ENCODE measurements at places on chromosomes 13 and 19.
A peak's percentile ranks its signal among the peaks of the same experiment; 100 is the strongest.

DNA sequence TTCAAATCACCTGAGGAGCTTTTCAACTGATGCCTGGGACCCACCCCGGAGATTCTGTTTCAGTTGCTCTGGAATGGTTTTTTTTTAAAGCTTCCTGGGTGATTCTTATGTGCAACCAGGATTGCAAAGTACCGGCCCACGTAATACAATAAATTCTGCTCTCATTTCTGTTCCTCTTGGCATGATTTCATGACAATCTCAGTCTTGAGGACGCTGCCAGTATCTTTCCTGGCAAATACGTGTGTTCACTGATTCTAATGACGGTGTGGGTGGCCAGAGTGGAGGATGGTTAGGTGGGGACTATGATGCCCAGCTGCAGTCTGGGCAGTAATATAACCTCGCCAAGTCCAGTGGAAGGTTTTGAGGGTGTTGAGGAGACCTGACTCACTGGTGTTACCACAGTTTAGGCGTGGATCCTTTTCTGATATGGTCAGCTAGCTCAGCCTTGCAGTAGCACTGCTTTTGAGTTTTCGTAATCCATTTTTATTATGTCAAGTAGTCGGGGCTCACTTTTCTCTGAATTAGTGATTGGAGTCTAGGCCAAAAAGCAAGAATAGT lies 49.4 kb downstream of the FAM124A start:
- DNase-seq, result no peak

DNA sequence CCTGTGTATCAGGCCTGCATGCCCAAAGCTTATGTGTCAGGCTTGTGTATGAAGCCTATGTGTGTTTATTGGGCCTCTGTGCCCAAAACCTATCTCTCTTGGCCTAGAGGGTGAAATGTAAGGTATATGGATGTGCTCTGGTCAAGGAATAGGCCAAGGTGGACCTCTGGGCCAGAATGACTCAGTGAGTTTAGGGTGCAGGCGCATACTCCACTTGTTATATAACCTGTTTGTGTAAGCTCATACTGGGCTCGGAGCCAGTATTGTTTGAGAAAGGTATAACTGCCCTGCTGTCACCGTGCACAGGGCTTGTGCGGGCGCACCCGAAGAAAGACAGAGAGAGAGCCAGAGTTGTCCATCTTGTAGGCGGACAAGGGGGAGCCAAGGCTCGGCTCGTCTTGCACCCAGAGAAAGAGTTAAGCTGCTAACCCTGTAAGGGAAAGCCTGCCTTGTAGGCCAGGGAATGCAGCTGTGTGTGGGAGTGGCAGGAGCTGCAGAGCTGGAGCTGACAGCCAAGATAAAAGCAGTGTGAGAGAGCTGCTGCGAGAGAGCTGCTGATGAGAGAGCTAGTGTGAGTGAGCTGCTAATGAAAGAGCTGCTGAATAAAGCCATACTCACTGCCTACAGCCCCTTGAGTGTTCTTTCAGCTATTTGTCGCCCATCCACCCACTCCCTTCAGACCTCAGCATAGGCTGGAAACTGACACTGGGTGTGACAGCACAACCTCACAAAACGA lies 43.4 kb upstream of the N4BP2L1 start:
- DNase-seq, result no peak

DNA sequence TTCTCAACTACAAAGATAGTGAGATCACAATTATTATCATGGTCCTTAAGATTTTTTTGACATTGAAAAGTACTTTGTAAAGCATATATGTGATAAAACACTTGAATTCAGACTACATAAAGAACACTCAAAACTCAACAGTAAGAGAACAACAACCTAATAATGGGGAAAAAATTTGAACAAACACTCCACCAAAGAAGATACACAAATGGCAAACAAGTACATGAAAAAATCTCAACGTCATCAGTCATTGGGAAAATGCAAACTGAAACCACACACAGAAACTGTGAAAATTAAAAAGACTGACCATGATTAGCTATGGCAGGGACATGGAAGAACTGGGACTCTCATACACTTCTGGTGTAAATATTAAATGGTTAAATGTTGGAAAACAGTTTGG lies 70.9 kb downstream of the SPRYD7 start:
- no peak for DNase-seq

DNA sequence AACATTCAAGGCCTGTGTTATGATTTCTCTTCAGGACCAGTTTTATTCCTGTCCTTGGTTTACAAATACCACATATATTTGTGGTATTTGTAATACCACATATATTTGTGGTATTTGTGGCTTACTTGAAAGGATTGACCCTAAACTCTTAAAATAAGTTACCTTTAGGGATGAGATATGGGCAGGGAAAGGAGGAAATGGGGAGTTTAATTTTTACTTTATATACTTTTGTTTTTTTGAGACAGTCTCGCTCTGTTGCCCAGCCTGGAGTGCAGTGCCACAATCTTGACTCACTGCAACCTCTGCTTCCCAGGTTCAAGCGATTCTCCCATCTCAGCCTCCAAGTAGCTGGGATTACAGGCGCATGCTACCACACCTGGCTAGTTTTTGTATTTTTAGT lies 2.3 kb upstream of the TGDS start:
- no peak for DNase-seq

DNA sequence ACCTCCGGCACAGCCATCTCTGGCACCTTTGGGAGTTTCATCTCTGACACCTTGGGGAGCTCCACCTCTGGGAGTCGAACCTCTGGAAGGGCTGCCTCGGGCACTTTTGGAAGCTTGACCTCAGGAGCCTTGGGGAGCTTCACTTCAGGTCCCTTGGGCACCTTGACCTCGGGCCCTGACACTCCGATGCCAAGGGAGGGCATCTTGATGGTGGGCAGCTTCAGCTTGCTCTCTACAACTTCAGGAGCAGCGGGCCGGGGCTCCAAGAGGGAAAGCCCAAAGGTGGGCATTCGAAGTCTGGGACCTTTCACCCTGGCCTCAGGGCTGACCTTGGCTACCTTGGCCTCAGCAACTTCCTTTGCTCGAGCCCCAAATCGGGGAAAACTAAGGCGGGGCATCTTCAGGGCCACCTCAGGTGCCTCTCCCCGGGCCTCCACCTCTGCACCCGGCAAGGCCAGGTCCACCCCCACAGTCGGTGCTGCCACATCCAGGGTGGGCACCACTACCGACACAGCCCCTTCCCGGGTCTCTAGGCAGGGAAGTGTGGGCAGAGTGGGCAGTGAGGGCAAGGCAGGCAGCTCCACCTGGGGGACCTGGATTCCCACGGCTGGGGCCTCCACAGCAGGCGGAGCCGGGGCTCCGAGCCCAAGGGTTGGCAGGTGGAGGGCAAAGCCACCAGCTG lies 7.0 kb upstream of the HIPK4 start:
- no peak for DNase-seq

GRCh38 chr13:53854321-53854720 lies 825.7 kb downstream of the OLFM4 start:
- DNase-seq, result no peak

DNA sequence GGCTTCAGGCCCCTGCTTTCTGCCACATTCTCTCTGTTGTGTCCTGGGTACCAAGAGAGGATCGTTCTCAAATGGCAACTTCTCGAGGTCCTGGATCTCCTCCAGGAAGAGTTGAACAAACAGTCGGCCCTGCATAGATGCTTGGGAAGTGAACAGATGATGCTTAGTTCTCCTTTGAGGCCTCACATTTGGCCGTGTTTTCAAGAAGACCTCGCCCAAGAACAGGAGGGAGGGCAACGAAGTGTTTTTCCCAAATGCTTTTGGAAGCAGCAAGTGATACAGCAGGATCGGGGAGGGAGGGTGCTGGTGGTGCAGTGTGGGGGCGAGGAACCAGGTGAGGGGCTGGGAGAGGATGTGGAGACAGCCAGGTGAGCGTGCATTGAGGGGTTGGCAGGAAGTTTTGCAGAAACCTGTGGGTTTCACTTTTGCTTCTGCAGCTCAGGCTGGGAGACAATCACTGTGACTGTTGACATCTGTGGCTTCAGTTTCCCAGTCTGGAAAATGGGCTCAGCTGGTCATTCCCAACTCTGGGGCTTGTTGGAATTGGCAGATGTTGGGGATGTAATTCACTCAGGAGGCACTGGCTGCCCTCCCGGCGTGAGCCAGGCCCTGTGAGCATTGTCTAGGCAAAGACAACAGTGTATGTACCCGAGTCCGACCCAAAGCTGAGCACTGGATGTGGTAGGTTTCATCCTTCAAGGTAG lies 21.6 kb downstream of the MAST3 start:
- DNase-seq, result peak; percentile 79

GRCh38 chr13:27523346-27524073 lies 73.1 kb upstream of the MTIF3 start:
- DNase-seq, result no peak

DNA sequence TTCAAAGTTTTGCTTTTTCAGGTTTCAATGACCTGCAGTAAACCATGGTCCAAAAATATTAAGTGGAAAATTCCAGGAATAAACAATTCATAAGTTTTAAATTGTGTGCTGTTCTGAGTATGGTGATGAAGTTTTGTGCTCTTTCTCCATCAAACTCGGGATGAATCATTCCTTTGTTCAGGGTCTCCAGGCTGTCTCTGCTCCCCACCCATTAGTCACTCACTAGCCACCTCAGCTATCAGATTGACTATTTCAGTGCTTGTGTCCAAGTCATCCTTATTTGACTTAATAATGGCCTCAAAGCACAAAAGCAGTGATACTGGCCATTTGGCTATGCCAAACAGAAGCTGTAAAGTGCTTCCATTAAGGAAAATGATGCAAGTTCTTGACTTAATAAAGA lies 1140.4 kb downstream of the EFNB2 start:
- no peak for DNase-seq

GRCh38 chr13:44263751-44264620 lies 109.6 kb upstream of the SERP2 start:
- no peak for DNase-seq

- DNase-seq, result no peak
Observed at GRCh38 chr13:98664924-98665637, 87.4 kb downstream of the SLC15A1 start.

- no peak for DNase-seq
Observed at GRCh38 chr13:50382511-50382910, 367.3 kb downstream of the KCNRG start.

DNA sequence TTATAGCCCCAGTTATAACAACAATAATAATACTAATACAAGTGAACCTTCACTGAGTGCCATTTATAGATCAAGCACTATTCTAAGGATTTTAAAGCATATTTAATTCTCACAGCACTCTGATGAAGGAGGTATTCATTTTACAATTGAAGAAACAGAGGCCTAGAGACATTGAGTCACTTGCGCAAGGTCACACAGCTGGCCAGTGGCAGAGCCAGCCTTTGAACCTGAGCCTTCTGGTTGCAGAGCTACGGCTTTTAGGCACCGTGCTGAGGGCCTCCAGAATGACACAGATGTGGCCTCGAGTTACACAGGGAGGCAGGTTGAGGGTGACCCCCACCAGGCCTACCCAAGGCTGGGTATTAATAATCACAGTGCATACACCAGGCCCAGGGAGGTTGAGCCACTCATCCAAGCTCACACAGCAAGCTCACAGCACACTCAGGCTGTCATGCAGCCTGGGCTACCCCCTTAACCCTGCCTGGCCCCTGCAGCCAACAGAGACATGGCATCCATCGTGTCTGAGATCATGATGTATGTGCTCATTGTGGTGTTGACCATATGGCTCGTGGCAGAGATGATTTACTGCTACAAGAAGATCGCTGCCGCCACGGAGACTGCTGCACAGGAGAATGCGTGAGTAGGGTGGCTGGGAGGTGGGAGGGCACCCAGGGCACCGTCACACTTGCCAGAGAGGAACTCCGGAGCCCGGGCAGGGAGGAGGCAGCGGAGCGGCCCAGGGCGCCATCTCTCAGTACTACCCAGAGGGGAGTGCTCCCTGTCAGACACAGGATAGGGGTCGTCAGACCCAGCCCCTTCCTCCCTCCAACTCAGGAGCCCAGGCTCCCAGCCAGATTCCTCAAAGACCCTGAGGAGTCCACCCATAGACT lies 2.7 kb upstream of the HPN start:
- DNase-seq, result no peak

GRCh38 chr19:23321953-23322549 lies 71.9 kb upstream of the ZNF724 start:
- DNase-seq, result no peak

DNA sequence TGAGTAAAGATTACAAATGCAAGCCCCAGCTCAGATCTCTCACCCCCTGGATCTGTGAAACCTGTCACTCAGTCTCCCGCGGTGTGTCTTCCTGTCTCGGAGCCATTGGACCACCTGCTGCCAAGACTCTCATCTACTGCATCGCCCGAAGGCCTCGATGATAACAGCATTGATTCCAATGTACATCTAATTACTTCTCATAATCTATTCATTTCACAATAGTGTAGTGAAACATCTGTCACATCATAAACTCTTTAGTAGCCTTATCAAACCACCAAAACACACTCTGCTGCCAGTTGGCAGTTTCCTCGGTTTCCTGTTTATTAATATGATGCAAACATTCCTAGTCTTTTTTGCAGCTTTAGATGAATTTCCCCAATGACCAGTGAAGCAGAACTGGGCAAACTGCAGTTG lies 220.3 kb downstream of the POU4F1 start:
- no peak for DNase-seq

- no peak for DNase-seq
Observed at GRCh38 chr19:45772130-45772840, 3.2 kb upstream of the SIX5 start.

DNA sequence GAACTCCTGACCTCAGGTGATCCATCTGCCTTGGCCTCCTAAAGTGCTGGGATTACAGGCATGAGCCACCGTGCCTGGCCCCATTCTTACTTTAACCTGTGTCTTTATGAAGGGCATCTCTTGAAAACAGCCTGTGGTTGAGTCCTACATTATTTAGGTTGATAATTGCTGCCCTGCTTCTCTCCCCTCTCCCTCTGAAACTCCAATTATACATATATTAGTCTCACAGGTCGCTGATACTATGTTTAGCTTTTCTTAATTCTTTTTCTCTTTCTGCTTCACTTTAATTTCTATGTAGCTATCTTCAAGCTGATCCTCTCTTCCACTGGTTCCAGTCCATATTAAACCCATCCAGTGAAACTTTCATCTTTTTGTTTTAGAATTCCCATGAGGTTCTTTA lies 75.1 kb downstream of the SLC6A16 start:
- DNase-seq, result no peak

DNA sequence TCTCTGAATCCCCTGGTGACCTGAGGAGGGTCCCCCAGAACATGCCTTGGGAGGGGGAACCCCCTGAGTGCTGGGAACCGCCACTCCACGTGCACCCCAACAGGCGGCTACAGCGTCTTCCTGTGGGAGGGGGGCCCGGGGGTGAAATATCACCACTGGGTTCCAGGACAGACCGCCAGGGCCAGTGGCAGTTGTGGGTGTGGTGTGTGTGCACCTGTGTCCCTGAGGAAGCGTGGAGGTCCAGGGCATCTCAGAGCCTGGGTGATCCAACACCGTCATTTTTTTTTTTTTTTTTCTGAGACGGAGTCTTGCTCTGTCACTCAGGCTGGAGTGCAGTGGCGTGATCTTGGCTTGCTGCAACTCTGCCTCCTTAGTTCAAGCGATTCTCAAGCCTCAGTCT lies 4.2 kb downstream of the ADGRE5 start:
- DNase-seq, result peak; percentile 72

Measured in CD4-positive, alpha-beta T cell treated with Interleukin-4 for 1 hour (primary cell).